ENCODE measurements at places on chromosomes 13 and 19. TPM values are rescaled to one million over a fixed set of nuclear protein-coding genes. Genes with fewer than 3 reads are reported as not detected.

Gene IZUMO2
- total RNA-seq: not detected

Gene ZNF560
- total RNA-seq: 5.5 TPM

Gene ZNF844
- 4.4 TPM for total RNA-seq

Gene MEDAG
- not detected for total RNA-seq

Gene NCR1
- total RNA-seq: 5.4 TPM

Gene PCDH9
- total RNA-seq: 0.06 TPM

All from Daoy (cell line).